ENCODE measurements at places on chromosomes 13 and 19. TPM values are rescaled to one million over a fixed set of nuclear protein-coding genes. Genes with fewer than 3 reads are reported as not detected.

Gene ZNF112
- total RNA-seq, result 6.1 TPM

Gene PSG4
- not detected for total RNA-seq

Gene ZNF442
- 1.9 TPM for total RNA-seq

Gene ISYNA1
- total RNA-seq, result 46.1 TPM

Gene ZNF559
- total RNA-seq, result 14.2 TPM

Gene TEX26
- not detected for total RNA-seq

Gene PPFIA3
- 6.6 TPM for total RNA-seq

Gene CEACAM19
- 0.69 TPM for total RNA-seq

Gene PABPC3
- total RNA-seq, result 0.09 TPM

Gene CRB3
- total RNA-seq, result not detected

All from dermis lymphatic vessel endothelial cell (primary cell).